ENCODE measurements at places on chromosomes 16 and 17. TPM values are rescaled to one million over a fixed set of nuclear protein-coding genes. Genes with fewer than 3 reads are reported as not detected.
A peak's percentile ranks its signal among the peaks of the same experiment; 100 is the strongest.

PRR15L gene
- total RNA-seq = 36.6 TPM

CSH1 gene
- total RNA-seq = not detected

DNA sequence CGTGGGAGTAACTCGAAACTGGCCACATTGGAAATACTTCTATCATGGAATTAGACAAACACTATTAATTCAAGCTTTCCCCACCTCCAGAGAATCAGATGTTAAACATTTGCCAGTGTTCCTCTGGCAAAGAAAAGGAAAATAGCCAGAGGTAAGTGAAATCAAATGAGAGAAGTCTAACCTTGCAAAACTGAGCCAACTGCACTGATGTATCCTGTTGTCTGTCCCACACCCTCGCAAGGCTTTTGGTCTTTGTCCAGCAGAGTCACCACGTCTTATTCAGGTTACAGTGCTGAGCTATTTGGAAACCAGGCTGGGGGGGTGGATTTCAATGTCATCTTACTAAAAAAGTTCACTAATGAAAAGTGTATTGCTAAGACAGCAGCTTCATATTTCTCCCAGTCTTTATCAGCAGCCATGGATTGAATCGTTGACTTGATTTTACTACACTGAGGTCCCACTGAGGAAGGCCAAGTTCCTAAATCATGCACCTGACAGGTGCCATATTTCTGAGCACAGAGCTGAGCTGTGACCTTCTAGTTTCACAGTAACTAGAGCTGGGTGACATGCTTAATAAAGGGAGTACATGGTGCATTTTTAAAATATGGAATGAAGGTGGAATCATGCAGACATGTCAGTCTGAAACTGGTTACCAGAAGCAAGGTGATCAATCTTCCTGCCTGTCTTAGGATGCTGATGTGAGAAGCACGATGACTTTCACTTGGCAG lies 85.2 kb upstream of the HSBP1 start:
- H3K4me3 ChIP-seq = no peak overlapping the region
- no peaks in the 10 kb centered on the region for H3K36me3 ChIP-seq
- no peaks in the 10 kb centered on the region for H3K27me3 ChIP-seq
- no peak overlapping the region for H3K27ac ChIP-seq

GRCh38 chr17:2237950-2238349 lies 65.6 kb downstream of the SMG6 start:
- DNase-seq = no peak
- no peak overlapping the region for H3K27ac ChIP-seq
- H3K4me3 ChIP-seq = no peak overlapping the region
- H3K27me3 ChIP-seq = no peaks in the 10 kb centered on the region
- no peaks in the 10 kb centered on the region for H3K4me1 ChIP-seq

DNA sequence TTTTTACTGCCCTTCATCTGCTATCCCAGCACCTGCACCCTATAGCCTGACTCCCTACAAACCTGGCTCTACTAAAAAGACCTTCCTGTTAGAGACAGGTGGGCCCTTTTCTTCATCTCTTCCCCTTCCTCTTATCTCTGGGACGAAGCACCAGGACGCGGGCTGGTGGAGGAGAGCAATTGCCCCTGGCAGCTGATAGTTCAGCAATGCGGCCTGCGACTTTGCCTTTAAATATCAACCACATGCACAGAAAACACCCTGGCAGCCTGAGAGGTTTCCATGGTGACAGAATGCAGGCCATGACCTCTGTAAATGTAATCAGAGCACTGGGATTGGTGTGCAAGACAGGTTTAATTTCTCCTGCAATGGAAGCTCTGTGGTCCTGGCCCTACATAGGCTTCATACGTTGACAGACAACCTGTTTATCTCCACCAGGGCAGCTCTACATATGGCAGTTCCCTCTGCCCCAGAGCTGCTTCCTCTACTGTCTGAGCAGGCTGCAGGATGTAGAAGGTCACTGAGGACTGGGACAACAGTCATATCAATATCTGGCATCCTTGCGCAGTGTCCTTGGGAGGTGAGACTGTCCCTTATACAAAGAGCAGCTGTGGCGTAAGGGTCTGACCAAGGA lies 10.0 kb upstream of the SKAP1 start:
- no peak overlapping the region for H3K4me3 ChIP-seq
- peaks cover 15% of the 10 kb centered on the region for H3K4me1 ChIP-seq
- H3K27me3 ChIP-seq = no peaks in the 10 kb centered on the region
- H3K36me3 ChIP-seq = no peaks in the 10 kb centered on the region
- DNase-seq = peak; percentile 35

GRCh38 chr17:72580321-72581127 lies 459.7 kb downstream of the SOX9 start:
- DNase-seq = peak; percentile 79
- H3K27me3 ChIP-seq = no peaks in the 10 kb centered on the region
- peak overlapping the region; percentile 75 for H3K27ac ChIP-seq
- H3K4me3 ChIP-seq = no peak overlapping the region

DNA sequence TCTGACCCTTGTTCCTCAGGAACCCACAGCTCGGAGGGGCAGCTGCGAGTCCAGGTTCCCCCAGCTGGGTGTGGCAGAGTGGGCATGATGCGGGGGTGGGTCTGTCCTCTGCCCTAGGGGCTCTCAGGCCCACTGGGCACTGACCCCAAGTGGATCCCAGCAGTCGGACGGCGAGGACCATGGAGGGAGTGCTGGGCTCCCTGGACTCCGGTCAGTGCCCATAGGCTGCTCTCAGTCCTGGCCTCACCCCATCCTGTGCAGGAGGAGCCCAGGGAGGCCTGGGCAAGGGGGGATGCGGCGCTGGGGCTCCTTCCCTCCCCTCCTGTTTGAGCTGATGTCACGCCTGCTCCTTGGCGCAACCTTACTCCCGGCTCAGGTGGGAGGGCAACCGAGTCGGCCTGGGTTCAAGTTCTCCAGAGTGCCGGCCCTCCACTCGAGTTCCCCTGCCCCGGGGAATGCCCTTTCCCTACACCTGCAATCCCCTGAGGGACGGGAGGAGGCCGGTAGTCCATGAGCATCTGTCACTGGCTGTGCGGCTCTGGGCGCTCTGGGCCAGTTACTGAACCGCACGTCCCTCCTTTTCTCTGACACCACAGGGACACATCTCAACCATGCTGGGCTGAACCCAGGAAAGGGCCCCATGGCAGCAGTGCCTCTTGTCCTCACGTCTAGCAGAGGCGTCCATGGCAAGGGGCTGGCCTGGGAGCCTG lies 52.6 kb upstream of the ACSF3 start:
- no peak overlapping the region for H3K27ac ChIP-seq
- no peaks in the 10 kb centered on the region for H3K36me3 ChIP-seq
- no peaks in the 10 kb centered on the region for H3K4me1 ChIP-seq
- no peaks in the 10 kb centered on the region for H3K27me3 ChIP-seq
- no peak for DNase-seq
- H3K4me3 ChIP-seq = no peak overlapping the region

DNA sequence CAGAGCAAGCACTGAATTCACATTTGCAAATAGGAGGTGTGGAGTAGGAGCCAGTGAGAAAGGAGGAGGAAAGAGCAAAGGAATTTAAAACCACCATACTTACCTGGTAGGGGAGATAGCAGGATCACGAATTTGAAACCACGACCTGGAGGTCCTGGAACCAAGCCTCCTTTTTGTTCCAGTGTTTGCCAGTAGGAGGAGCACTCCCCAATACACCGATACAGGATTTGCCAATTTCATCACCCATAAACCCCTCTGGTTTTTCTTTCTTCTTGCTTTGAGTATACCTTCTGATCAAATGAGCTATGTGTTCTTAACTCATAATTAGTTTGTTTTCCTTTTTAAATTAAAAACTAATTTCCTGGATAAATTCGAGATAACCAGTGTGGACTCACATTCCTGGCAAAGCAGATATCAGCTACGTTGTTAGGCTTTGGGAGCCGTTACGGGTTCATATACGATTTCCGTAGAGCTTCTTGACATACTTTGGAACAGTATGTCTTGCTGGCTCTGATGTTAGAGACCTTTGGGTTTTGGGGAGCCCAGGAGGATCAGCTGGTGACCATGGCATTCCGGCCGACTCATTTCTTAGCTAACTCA lies 22.7 kb downstream of the BCO1 start:
- H3K4me1 ChIP-seq = no peaks in the 10 kb centered on the region
- H3K27ac ChIP-seq = no peak overlapping the region
- H3K36me3 ChIP-seq = no peaks in the 10 kb centered on the region
- no peaks in the 10 kb centered on the region for H3K27me3 ChIP-seq
- H3K4me3 ChIP-seq = no peak overlapping the region
- DNase-seq = no peak

GRCh38 chr17:50981279-50981678 lies 115.1 kb upstream of the TOB1 start:
- no peaks in the 10 kb centered on the region for H3K27me3 ChIP-seq
- peaks cover 4% of the 10 kb centered on the region for H3K36me3 ChIP-seq
- DNase-seq = no peak
- no peak overlapping the region for H3K27ac ChIP-seq
- no peak overlapping the region for H3K4me3 ChIP-seq

GRCh38 chr16:83187405-83187804 lies 560.6 kb downstream of the CDH13 start:
- H3K36me3 ChIP-seq = no peaks in the 10 kb centered on the region
- no peak for DNase-seq
- H3K27ac ChIP-seq = no peak overlapping the region
- H3K4me3 ChIP-seq = no peak overlapping the region

- H3K36me3 ChIP-seq = no peaks in the 10 kb centered on the region
- H3K4me1 ChIP-seq = no peaks in the 10 kb centered on the region
- H3K4me3 ChIP-seq = no peak overlapping the region
- no peaks in the 10 kb centered on the region for H3K27me3 ChIP-seq
- peak overlapping the region; percentile 42 for H3K27ac ChIP-seq
- DNase-seq = peak; percentile 13
Measured at GRCh38 chr16:52114379-52114778, 432.6 kb downstream of the TOX3 start.

- no peak for DNase-seq
- H3K27ac ChIP-seq = peak overlapping the region; percentile 96
- H3K36me3 ChIP-seq = no peaks in the 10 kb centered on the region
Measured at GRCh38 chr16:649631-650030, 466 bp downstream of the WDR90 start.

GRCh38 chr16:88317613-88317965 lies 65.2 kb upstream of the ZNF469 start:
- H3K27me3 ChIP-seq = no peaks in the 10 kb centered on the region
- no peaks in the 10 kb centered on the region for H3K36me3 ChIP-seq
- peak; percentile 33 for DNase-seq
- no peak overlapping the region for H3K27ac ChIP-seq
- H3K4me1 ChIP-seq = no peaks in the 10 kb centered on the region
- H3K4me3 ChIP-seq = no peak overlapping the region

DNA sequence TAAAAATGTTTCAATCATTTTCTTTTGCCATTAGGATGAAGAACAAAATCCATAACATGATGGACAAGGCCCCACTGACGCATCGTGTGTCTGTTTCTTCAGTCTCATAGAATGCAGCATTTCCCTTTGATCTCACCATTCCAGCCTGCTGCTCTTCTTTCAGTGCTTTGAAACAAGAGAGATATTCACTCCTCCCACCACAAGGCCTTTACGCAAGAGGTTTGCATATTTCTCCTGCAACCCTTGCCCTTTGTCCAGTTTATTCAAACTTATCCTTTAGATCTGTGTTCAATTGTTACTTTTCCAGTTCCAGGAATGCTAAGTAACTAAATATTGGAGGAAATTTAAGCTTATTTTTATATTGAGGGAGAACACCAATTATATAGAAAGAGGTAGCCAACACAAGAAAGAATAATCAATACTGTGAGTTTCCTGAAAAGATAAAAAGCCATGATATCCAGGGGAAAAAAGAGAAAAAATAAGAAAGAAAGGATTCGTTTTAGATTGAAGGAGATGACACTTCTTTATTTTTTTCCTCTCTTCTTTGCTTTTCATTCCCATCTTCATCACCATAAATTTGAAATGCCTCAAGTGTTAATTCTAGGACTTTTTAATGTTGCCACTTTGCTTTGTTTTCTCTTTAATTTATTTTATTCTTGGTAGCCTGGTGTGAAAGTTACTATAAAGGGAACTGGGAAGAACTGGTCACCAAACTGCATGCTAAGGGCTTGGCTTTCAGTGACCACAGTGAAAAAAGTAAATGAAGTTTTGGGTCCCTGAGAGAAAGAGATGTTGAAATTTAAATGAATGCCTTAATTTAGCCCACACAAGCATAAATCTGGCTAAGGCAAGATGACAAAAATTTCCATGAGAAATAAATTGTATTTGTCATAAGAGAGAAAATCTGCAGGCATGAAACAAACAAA lies 102.1 kb downstream of the KIF2B start:
- no peak for DNase-seq
- no peak overlapping the region for H3K4me3 ChIP-seq
- no peaks in the 10 kb centered on the region for H3K36me3 ChIP-seq
- H3K4me1 ChIP-seq = no peaks in the 10 kb centered on the region
- H3K27ac ChIP-seq = no peak overlapping the region

- no peak overlapping the region for H3K27ac ChIP-seq
- H3K4me3 ChIP-seq = no peak overlapping the region
- DNase-seq = no peak
- H3K27me3 ChIP-seq = no peaks in the 10 kb centered on the region
- H3K36me3 ChIP-seq = no peaks in the 10 kb centered on the region
Measured at GRCh38 chr16:88653596-88654362, 2.9 kb upstream of the CYBA start.

- no peaks in the 10 kb centered on the region for H3K36me3 ChIP-seq
- DNase-seq = no peak
- no peak within 1 kb of the TSS for H3K27ac ChIP-seq
- H3K27me3 ChIP-seq = no peaks in the 10 kb centered on the region
Measured at GRCh38 chr17:10421900-10422542, at the start of gene MYH8. TSS of gene MYH8 (minus strand) at chr17:10421950. CDS start at chr17:10420227, 1,723 bp downstream.

- DNase-seq = peak; percentile 30
- peaks cover 8% of the 10 kb centered on the region for H3K4me1 ChIP-seq
- no peak overlapping the region for H3K4me3 ChIP-seq
Measured at GRCh38 chr17:33520426-33521330, 227.6 kb upstream of the ASIC2 start.

DNA sequence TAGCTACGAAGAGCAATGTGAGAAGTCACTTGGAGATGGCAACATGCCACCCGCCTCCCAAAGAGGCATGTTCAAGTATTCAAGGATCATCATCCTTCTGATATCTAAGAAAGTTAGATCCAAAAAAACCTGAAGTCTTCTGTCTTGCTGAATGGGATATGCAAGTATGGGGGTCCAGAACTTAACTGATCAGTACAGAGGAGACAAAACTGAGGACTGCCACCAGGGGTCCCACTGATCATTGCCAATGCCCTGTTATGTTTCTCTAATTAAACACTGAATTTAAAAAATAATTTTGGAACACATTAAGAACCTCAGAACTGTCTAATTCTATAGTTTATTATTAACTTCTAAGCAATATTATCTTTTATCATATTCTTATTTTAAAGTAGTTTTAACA lies 99.7 kb downstream of the CDH8 start:
- no peak overlapping the region for H3K4me3 ChIP-seq
- no peaks in the 10 kb centered on the region for H3K4me1 ChIP-seq
- no peak for DNase-seq

GRCh38 chr17:66353937-66354401 lies 51.6 kb downstream of the PRKCA start:
- no peak overlapping the region for H3K4me3 ChIP-seq
- no peak overlapping the region for H3K27ac ChIP-seq
- H3K27me3 ChIP-seq = no peaks in the 10 kb centered on the region
- DNase-seq = no peak
- peaks cover 20% of the 10 kb centered on the region for H3K4me1 ChIP-seq

Data from body of pancreas (tissue), 4 donors.